ENCODE measurements at places on chromosomes 7 and 10. TPM values are rescaled to one million over a fixed set of nuclear protein-coding genes. Genes with fewer than 3 reads are reported as not detected.

IFIT1B gene
- total RNA-seq, result not detected

PON3 gene
- not detected for total RNA-seq

GIMAP4 gene
- not detected for total RNA-seq

OPN1SW gene
- not detected for total RNA-seq

GRCh38 chr7:51789489-51789888, 472.9 kb upstream of the COBL start:
- no peak for DNase-seq

- DNase-seq, result peak; percentile 79
Measured at GRCh38 chr10:33155720-33156638, 178.5 kb downstream of the NRP1 start.

- DNase-seq, result no peak
Measured at GRCh38 chr10:93235686-93236085, 162.0 kb downstream of the CYP26A1 start.

DNA sequence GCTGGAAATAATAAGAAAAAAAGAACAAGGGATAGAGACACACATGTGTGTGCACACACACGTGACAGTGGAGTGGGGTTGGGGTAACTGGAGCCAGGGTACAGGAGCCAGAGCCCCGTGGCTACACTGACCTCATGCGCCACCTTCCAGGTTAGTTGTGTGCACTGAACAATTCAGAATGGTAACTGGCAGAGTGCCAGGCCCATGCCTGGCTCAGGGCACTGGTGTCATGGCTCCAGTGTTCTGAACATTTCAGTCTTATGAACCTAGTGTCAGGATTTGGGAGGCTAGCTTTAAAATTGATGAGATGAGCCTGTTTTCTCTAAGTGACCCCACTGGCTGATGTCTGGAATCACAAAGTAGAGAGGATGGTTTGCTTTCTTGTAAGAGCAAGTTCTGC, 269.6 kb downstream of the SORCS3 start:
- DNase-seq, result no peak

DNA sequence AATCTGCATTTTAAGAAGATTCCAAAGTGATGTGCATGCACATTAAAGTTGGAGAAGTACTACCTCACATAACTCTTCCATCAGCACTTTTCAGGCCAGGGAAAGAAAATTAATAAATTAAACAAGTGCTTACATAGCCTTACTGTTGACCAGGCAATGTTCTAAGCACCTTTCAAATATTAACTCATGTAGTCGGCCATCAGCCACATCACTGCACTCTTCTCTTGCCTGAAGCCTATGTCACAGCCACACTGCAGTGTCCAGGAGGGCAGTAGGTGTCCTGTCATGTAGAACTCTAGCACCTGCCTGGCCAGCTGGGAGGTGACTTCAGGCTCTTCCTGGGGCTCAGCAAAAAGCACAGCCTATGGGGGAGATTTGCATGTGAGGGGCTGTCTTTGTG, 71.5 kb downstream of the CDK1 start:
- no peak for DNase-seq

DNA sequence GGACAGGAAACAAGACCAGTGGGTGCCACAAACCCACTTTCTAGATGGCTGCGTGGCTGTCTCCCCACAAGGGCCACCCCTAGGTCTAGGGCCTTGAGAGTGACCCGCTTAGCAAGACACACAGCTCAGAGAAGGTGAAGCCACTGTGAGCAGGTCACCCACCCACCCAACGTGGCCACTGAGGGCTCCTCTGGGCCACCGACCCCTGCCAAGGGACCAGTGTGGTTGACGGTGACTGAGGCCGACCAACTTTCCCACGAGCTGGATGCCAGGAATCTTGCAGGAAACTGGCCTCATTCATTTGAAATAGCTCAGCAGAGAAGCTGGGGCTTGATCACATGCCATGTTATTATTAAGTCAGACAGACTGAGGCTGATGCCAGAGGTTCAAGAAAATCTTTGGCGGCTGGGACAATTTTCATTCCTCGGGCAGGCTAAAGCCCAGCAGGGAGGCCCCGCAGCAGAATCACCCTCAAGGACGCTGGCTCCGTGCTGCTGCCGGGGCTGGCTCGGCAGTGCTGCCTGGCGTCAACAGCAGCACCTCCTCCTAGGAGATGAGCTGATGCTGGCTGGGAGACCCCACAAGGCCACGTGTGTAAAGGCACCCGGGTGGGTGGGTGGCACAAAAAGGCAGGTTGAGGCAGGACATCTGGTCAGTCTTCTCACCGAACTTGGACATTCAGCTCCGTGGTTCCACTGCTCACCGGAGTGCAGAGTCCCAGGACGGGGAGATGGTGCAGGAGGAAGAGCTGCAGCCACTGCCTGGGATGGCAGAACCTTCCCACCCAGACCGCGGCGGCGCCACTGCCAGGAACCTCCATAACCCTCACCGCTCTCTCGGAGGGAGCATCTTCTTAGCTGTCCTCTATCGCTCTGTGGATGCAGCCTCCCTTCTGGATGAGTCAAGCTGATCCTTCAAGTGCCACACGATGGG, 57.8 kb downstream of the ZRANB1 start:
- no peak for DNase-seq

DNA sequence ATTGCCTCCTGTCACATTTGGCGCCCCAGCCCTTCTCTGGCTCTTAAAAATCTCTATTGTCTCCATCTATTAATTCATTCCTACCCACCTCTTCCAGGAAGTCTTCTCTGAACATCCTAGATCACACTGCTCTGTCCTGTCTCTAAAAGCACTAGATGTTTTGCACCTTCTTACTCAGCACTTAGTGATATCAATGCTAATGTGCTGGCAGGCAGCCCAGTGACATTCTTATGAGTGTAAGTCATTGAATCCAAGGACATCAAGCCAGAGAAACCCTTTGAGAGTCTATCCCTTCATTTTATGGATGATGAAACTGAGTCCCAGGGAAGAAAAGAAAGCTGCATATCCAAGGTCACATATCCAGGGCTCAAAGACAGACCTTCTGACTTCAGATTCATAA, 48.3 kb upstream of the PAX2 start:
- DNase-seq, result no peak

- DNase-seq, result no peak
Measured at GRCh38 chr10:97805949-97806348, 34.1 kb upstream of the SFRP5 start.

DNA sequence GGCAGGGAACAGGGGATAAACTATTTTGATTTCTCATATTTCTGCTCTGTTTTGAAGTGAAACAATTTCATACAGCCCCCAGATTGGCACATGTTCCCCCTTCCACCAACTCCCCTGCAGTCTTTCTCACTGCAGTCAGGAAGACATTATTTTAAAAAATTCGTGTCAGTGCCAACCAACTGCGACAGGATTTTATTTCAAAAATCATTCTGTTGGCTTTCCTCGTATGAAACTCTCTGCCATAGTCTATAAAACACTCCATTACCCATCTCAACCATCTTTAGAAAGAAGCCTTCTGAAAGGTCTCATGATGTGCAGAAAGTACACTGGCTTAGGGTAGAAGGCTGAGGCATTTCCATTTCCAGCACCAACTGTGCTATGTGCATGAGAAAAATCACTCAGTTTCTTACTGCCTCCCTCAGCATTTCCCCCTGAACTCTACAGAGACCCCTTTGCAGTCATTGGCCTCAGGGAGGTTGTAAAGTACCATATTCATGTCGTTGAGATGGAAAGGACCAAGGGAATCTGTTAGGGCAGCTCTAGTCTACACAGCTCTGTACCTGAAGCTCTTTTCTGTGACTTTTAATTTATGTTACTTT, 46.9 kb downstream of the STEAP1B start:
- DNase-seq, result peak; percentile 68

GRCh38 chr10:97412891-97413304, 11.8 kb upstream of the RRP12 start:
- DNase-seq, result no peak

Data from OCI-LY7 (cell line).